Brain pericyte (primary cell): ENCODE measurements at places on chromosomes 6 and 20.

GRCh38 chr20:18258126-18258860 is 30.0 kb upstream of the ZNF133 start:
- DNase-seq, result no peak

DNA sequence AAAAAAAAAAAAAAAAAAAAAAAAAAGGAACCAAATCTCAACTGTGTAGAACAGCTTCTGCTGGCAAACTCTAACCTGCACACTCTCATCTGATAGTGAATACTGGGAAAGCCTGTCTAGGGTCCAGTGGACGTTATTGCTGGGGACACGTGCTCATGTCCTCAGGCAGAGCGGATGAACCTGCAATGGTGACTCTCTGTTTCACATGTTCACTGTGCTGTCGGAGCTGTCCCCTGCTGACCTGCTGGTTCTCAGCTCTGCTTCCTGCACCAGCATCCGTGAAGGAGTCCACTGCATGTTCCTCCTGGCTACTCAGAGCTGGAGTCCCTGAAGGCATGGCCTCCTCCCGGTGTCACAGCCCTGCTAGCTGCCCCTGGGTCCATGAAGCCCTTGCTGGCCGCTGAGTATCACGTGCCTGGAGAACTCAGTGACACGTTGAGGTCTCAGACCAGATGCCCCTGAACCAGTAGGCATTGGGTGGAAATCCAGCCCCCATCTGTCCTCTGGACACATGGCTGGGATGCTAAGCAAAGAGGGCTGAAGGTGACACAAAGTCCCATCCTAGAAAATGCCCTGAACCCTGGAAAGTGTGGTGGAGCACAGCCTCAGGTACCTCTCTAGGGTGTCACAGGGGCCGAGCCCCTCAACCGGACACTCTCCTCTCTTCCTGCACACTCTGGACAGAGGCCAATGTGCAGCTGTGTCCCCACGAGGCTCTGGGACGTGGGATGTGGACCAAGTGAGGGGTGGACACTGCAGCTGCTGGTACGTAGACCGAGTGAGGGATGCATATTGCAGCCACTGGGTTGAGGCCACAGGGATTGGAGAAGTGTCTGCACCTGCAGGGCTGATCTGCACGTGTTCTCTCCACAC is 54.9 kb upstream of the FRMD1 start:
- no peak for DNase-seq

- no peak for DNase-seq
Measured at GRCh38 chr20:62128502-62128901, 6.2 kb downstream of the LSM14B start.

- no peak for DNase-seq
Measured at GRCh38 chr6:105270511-105270910, 90.7 kb upstream of the POPDC3 start.

- DNase-seq, result no peak
Measured at GRCh38 chr6:41813469-41813868, 26.0 kb downstream of the TOMM6 start.

- DNase-seq, result no peak
Measured at GRCh38 chr20:59146780-59147565, 16.6 kb upstream of the ZNF831 start.

DNA sequence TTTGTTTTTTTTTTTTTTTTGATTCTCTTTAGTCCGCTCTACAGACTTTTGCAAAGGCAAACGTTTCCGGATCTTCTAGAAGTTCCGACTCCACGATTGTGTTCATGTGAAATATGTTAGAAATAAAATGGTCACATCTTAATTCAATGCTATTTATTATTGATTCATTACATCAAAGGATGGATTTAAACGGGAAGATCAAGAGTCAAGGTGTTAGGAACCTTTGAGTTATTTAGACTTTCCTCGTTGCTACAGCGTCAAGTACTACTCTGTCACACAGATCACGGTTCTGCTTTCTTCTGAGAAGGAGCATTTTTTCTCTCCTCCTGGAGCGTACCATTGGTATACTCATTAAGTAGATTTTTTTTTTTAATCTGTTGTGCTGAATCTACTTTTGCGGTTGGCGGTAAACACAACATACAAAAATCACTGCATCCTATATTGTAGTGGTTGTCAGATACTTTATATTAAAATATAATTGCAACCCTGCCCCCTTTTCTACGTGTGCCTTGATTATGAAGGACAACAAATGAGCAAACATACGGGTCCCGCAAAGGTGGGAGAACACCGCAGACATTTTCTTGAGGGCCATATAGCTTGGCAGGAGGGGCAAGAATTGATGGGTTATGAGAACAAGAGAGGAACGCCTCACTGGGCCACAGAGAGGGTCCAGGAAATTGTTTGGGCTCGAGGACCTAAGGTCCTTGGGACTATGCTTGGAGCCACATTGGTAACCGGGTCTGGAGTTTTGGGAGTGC is 17.5 kb downstream of the HMGN4 start:
- DNase-seq, result no peak

- DNase-seq, result no peak
Measured at GRCh38 chr6:81896525-81897503, 144.3 kb upstream of the TENT5A start.

DNA sequence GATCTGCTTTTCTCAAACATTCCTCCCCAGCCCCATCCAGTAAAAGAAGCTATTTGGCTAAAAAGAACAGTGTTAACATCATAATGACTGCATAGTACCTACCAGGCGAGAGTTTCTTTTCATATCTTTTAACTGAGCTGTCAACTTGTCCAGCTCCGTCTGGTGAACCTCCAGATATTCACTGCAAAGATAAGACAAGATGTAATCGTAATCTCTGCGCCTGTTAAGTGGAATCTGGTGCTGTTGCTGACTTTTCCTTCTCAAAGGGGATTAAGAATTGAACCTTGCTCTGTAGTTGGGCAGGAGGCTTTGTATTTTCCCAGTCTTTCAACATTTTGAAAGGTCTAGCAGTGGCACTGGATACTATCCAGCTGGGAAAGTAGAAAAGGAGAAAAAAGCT is 63.0 kb downstream of the RIPOR2 start:
- no peak for DNase-seq

DNA sequence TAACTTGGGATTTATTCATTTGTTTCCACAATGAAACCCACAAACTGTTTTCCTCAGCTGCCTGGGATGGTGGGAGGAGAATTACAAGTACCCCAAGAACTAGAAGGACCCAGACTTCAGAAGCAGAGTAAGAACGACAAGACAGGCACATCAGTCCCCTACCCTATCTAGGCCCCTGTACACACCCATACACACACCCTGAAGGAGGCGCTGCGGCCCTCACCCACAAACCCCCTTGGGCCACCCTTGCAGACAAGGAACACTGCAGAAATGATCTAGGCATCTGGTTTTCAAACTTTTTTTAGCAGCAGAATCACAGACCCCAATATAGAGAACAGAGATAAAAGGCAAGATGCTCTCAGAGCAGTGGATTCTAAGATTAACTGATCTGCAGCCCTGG is 55.0 kb downstream of the TRERF1 start:
- DNase-seq, result no peak

- DNase-seq, result no peak
Measured at GRCh38 chr6:161684731-161685475, 411.0 kb upstream of the AGPAT4 start.

GRCh38 chr6:28809947-28810658 is 113.7 kb downstream of the TRIM27 start:
- DNase-seq, result no peak

DNA sequence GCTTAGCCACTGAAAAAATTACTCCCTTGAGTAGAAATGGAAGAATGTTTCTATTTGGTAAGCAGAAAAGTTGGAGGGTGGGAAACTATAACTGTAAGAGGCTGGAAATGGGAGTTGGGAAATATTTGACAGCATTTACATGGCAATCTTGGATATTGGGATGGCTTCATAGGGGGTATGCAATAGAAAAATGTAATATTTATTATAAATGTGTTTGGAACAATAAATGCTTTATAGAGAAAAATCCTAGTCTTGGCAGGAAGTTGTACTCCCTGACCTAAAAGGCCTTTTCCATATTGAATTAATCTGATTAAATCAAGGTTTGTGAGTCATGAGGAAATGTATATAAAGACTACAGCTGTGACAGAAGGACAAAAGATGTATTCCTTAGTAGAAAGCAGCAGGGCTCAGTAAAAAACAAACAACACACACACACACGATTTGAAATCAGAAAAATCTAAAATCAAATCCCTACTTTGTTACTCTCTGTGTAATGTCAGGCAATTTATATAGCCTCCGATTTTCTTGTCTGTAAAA is 272.3 kb downstream of the CD109 start:
- DNase-seq, result no peak

DNA sequence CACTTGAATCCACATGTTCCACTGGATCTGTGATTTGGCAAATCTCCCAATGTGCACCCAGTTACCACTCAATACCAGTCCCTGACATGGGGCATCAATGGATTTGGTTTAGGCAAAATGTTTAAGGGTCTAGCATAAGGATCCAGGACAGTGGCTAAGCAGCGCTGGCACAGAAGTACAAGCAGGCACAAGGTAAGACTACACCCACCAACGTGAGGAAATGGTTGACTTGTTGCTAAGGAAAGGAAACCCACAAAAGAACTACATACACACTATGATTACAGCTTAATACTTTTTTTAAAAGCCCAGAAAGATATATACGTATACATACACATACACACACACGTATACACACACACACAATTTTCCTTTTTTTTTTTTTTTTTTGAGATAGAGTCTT is 79.0 kb downstream of the DNAAF9 start:
- no peak for DNase-seq

- no peak for DNase-seq
Measured at GRCh38 chr6:12381587-12381986, 91.4 kb downstream of the EDN1 start.

- DNase-seq, result peak; percentile 55
Measured at GRCh38 chr6:57267586-57268293, 45.6 kb upstream of the RAB23 start.

DNA sequence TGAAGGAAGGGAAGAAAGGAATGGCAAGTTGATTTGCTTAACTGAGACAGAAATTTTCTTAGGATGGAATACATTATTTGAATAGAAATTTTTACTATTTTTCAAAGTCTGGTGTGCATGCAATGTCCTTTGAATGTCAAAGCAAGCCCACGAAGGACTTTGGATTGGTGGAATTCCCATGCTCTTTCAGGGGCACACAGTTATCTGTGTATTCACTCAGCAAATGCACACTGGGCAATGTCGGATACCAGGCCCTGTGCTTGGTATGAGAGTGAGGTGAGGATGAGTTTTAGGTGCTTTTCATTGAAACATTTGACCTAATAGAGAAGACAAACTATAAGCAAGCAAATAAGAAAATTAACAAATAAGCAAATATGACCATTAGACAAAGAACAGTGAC is 73.3 kb downstream of the SYCP2L start:
- no peak for DNase-seq

GRCh38 chr6:12009876-12010634 is 2.1 kb upstream of the HIVEP1 start:
- DNase-seq, result no peak

GRCh38 chr6:40334496-40335270 is 252.5 kb downstream of the LRFN2 start:
- no peak for DNase-seq

- no peak for DNase-seq
Measured at GRCh38 chr6:158839796-158840195, 20.6 kb upstream of the EZR start.

DNA sequence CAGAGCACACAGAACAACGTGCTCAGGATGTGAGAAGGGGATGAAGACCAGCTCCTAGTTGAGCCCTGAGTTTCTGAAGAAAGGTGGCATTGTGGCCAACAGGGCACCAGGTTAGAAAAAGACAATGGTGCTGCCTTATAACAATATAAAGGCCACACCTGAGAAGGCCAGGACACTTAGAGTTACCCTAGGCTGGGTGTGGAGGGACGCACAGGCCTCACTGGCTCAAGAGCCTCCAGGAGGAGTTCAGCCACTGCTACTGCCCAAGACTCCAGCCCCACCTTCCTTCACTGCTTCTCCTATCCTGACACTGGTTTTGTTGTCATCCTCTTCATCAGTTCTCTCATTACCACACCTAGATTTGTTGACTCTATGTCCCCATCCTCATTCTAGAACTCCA is 55.2 kb upstream of the BEND6 start:
- no peak for DNase-seq

GRCh38 chr20:50299325-50299629 is 108.6 kb downstream of the CEBPB start:
- no peak for DNase-seq

DNA sequence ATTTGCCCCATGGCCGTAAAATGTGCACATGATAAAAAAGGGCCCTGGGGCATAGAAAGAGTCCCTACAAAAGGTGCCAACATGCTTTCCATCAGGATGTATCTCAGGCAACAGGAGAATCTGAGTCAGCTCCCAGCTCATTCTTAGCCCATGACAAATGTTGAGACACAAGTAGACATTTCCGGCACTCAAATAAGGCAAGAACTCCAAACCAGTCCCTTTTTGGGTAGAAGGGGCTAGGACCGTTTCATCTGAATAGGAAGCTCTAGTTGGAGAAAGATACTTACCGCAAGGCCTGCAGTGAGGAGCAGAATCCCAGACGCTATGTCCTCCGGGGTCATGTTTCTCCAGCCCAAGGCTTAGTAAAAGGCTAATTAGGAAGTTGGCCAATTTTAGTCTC is 261.0 kb upstream of the RIN2 start:
- no peak for DNase-seq

- DNase-seq, result no peak
Measured at GRCh38 chr6:149060300-149060984, 257.1 kb upstream of the TAB2 start.
